SJCRH30 (cell line): ENCODE measurements at places on chromosomes 2 and 18.
A peak's percentile ranks its signal among the peaks of the same experiment; 100 is the strongest.

GRCh38 chr2:227774895-227775842 lies 29.5 kb downstream of the SCYGR8 start:
- DNase-seq = no peak

GRCh38 chr2:173307293-173307692 lies 47.4 kb upstream of the CDCA7 start:
- DNase-seq = no peak

DNA sequence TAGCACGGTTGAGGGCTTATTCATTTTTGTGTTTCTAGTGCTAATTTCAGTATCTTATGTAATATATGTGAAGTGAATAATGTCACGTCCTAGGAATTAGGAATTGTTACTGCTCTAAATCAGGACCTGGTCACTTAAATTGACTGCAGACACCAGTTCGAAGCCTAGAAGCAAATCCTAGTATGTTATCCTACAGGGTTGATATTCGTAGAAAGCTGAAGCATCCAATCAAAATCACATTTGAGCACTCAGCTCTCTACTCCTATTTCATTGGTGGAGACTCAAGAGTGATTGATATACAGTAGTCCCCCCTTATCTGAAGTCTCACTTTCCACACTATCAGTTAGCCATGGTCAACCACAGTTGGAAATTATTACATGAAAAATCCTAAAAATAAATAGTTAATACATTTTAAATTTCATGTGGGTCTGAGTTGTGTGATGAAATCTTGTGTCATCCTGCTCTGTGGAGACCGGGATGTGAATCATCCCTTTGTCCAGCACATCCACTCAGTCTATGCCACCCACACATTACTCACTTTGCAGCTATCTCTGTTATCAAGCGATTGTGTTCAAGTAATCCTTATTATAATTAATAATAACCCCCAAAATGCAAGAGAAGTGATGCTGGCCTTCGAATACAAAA lies 35.2 kb upstream of the SCN9A start:
- peak; percentile 51 for DNase-seq

GRCh38 chr2:215793747-215794595 lies 219.4 kb downstream of the MREG start:
- DNase-seq = peak; percentile 62

DNA sequence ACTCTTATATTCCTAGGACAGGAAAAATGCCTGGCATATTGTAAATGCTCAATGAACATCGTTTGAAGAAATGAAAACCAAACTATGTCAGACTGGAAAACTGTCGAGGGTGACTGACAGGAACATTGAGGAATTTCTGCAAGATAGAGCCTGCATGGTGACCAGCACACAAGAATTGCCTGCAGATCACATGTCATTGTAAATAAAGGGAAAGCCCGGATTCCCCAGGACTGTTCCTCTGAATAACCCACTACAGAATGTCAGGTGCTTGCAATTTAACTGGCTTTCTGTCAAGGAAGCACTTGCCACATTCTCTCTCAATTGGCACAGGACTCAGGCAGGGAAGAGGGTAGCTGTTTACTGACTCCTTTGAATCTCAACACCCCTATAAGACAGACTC lies 129.0 kb upstream of the REG3G start:
- DNase-seq = no peak

GRCh38 chr2:37708146-37708545 lies 36.7 kb upstream of the CDC42EP3 start:
- DNase-seq = no peak

- no peak for DNase-seq
These were observed 83.6 kb downstream of the RHOB start for GRCh38 chr2:20530520-20530919.

GRCh38 chr2:178630581-178630980 lies 150.3 kb downstream of the PLEKHA3 start:
- no peak for DNase-seq

DNA sequence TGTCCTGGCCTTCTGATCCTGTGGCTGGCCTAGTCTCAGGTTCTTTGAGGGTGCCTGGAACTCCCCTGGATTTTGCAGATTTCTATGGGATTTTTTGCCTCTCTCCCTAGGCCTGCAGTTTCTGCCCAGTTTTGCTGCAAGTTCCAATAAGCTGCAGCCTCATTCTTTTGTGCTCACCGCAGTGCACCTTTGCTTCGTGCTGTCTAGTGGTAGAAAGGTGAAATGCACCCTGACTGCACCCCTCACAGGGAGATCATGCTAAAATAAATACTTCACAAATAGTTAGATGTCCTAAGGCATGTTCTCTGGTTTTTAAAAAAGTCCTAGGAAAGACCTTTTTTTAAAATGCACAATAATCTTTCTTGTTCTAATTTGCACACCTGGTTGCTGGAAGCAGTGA lies 72.5 kb downstream of the GNAL start:
- no peak for DNase-seq

GRCh38 chr2:43219383-43220228 lies 6.8 kb downstream of the ZFP36L2 start:
- DNase-seq = peak; percentile 88

DNA sequence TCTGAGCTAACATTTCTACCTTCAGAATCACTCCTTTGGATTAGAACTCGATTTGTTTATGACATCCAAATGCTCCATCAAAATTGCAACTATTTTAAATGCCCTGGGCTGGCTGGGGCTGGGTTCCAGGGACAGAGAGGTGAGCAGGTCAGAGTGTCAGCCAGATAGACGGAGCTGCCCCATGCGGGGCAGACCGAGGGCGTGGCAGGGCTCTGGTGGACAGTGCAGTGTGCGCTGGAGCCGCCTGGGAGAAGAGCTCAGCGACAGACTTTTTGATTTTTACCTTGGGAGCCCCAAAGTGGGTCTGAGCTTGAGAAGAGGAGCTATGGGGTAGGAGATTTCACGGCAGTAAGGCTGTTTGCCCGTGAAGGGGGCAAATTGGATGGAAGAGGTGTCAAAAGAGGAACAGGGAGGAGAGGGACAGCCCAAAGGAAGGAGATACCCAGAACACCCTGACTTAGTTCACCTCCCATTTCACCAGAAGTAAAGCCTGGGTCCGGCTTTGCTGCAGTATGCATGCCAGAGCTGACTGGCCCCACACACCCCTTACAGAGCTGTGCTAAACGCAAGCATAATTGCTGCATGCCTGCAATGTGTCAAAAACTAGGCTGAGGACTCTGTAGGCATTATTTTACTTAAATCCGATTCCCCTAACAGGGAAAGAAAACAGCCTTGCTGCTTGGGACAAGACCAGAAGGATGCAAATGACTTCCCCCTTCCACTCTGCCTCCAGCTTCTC lies 33.7 kb downstream of the EN1 start:
- no peak for DNase-seq

DNA sequence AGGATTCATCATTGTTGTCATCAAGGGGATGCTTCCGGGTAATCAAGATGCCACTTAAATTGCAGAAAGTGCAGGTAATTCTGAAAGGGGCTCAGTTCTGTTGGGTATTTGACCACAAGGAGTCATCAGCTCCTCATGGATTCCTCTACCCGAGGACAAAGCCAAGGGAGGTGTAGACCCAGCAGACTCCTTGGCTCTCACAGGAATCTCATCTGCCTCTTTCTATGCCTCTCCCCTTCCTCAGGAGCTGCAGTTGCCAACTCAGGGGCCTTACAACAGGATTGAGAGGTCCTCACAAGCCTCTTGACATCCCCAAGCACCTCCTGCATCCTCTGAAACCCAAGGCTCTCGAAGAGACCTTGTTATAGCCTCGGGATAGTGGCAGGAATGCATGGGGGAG lies 44.0 kb downstream of the ITGB6 start:
- peak; percentile 12 for DNase-seq

DNA sequence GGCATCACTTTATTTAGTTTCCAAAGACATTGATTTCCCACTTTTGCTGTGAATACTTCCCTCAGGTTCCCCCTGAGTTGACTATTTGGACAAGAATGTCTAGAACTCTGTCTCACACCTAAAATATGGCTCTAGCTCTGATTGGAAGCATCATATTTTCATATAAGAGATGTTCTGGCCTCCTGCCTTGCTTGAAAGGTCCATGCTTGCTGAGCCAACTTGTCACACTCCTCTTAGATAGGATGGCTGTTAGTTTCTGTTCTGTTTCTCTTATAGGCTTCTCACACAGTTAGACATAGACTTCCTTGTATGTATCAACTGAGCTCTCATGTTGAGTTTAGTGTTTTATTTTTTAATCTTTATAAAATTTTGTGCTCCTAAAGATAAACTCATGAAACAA lies 87.1 kb downstream of the CNTNAP5 start:
- DNase-seq = no peak

GRCh38 chr2:156334496-156335478 lies 2.3 kb upstream of the NR4A2 start:
- DNase-seq = peak; percentile 84

DNA sequence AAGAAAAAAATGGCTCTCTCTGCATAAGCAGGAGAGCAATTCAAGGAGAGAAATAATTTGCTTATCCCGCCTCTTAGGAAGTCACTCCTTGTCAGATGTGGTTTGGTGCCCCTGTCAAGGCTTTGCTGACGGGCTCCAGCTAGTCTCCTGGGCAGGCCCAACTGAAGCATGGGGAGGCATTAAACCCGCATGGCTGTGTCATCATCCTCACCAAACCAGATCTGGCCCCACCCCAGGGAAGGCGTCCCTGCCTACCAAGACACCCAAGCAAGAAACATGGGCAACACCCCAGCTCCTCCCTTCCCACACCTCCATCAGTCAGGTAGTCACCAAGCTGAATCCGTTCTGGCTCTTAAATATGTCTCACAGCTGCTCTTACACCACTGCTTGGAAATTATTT lies 108.0 kb downstream of the SGPP2 start:
- no peak for DNase-seq

GRCh38 chr2:65550246-65550645 lies 117.8 kb upstream of the SPRED2 start:
- DNase-seq = no peak

- DNase-seq = no peak
These were observed 343.7 kb upstream of the MEX3C start for GRCh38 chr18:51541230-51541629.

- no peak for DNase-seq
These were observed 3.8 kb downstream of the LIPT1 start for GRCh38 chr2:99158599-99158998.

DNA sequence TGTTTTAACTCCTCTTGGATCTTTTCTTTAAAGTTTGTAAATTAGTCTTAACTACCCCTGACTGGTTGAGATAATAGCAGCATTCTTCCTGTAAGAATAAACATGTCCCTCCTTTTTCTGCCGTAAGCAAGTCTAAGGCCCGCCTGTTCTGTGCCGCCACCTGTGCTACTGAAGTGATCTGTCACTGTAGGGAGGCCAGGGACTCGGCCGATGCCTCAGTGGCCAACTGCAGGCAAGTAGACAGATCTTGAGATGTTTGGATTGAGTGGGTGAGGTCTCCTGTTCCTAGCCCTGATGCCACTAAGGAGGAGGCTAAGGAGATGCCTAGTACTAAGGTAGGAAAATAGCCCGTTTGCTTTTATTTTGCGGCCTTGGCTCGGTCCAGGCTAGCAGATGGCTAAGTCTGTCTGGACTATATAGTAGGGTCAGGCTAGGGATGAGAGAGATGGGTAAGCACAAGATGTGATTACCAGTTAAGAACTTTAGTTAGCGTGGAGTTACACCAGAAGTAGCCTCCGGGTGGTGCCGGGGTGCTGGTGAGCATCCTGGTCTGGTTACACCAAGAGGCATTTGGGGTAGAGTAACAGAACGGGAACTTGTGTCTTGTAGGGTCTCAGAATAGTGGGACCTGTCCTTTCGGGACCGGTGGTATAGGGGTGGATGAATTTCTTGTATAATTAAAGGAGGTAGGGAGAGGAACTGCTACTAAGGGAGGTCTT lies 584.2 kb downstream of the SUCLG1 start:
- no peak for DNase-seq

- no peak for DNase-seq
These were observed 69.7 kb downstream of the FEZ2 start for GRCh38 chr2:36528274-36528673.

DNA sequence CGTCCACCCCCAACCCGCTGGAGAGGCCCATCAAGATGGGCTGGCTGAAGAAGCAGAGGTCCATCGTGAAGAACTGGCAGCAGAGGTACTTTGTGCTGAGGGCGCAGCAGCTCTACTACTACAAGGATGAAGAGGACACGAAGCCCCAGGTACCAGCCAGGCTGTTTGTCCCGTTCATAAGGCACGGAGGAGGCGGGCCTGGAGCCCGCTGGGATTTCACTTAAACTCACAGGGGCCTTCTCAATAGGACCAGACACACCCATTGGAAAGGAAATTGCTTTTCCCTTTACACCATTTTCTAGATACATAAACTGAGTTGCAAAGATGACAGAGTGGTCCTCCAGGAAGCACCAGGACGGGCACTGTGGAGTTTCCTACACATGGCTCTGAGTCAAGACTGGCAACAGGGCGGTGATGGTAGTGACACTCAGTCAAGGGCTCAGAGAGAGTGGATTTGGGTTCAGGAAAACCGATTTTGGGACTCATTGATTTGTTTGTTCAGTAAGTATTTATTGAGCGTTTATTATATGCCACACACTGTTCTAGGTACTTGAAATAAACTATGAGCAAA lies 40.7 kb downstream of the ARHGAP25 start:
- DNase-seq = no peak

- no peak for DNase-seq
These were observed 544 bp downstream of the DNAJC27 start for GRCh38 chr2:24971286-24971535.

DNA sequence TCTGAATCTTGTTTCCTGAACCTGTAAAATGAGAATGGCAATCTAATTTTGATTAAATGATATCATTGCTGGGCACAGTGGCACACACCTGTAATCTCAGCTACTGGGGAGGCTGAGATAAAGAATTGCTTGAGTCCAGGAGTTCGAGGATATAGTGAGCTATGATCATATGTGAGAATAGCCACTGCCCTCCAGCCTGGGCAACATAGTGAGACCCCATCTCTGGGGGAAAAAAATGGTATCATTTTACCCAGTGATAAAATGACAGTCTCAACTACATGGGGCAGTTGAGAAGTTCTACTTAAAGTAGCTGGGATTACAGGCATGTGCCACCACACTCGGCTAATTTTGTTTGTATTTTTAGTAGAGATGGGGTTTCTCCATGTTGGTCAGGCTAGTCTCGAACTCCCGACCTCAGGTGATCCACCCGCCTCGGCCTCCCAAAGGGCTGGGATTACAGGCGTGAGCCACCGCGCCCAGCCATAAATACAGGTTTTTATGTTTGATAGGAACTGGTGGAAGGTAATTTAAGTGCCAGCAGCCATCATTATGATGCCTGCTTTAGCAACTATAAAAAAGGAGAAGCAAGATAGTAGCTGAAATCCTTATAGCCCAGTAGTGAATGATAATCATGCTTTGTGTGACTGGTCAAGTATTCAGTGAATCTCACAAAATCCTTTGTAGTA lies 17.0 kb downstream of the BZW1 start:
- DNase-seq = no peak

GRCh38 chr2:15359716-15360531 lies 201.2 kb downstream of the NBAS start:
- no peak for DNase-seq

- no peak for DNase-seq
These were observed 48.0 kb downstream of the COA5 start for GRCh38 chr2:98560256-98560771.

- no peak for DNase-seq
These were observed 74.0 kb upstream of the ODC1 start for GRCh38 chr2:10522170-10522448.

- DNase-seq = no peak
These were observed 14.1 kb downstream of the MFSD2B start for GRCh38 chr2:24024018-24024417.

- DNase-seq = peak; percentile 35
These were observed 3.9 kb downstream of the CTLA4 start for GRCh38 chr2:203871371-203871983.

- peak; percentile 39 for DNase-seq
These were observed 4.7 kb upstream of the ADCY3 start for GRCh38 chr2:24924732-24925131.

GRCh38 chr2:140630557-140630956 lies 1500.3 kb downstream of the LRP1B start:
- no peak for DNase-seq

GRCh38 chr2:216915557-216916150 lies 55.8 kb upstream of the TNP1 start:
- DNase-seq = no peak
